Astrocyte (in vitro differentiated cells and primary cell): ENCODE measurements at places on chromosomes 2 and 18. TPM values are rescaled to one million over a fixed set of nuclear protein-coding genes. Genes with fewer than 3 reads are reported as not detected.

GRCh38 chr2:67393237-67393636, 3.9 kb upstream of the ETAA1 start:
- H3K36me3 ChIP-seq, result no peaks in the 10 kb centered on the region
- H3K4me1 ChIP-seq, result peaks cover 20% of the 10 kb centered on the region
- no peak for DNase-seq
- no peak overlapping the region for H3K27ac ChIP-seq

- no peaks in the 10 kb centered on the region for H3K27me3 ChIP-seq
- no peaks in the 10 kb centered on the region for H3K36me3 ChIP-seq
- H3K4me1 ChIP-seq, result no peaks in the 10 kb centered on the region
- no peak overlapping the region for H3K4me3 ChIP-seq
- DNase-seq, result peak; percentile 31
Observed at GRCh38 chr18:75005626-75006025, 203.3 kb downstream of the PTGR3 start.

- H3K36me3 ChIP-seq, result no peaks in the 10 kb centered on the region
- H3K27ac ChIP-seq, result no peak overlapping the region
- no peak overlapping the region for H3K4me3 ChIP-seq
- H3K27me3 ChIP-seq, result no peaks in the 10 kb centered on the region
Observed at GRCh38 chr2:990970-991369, 40.3 kb downstream of the SNTG2 start.

DNA sequence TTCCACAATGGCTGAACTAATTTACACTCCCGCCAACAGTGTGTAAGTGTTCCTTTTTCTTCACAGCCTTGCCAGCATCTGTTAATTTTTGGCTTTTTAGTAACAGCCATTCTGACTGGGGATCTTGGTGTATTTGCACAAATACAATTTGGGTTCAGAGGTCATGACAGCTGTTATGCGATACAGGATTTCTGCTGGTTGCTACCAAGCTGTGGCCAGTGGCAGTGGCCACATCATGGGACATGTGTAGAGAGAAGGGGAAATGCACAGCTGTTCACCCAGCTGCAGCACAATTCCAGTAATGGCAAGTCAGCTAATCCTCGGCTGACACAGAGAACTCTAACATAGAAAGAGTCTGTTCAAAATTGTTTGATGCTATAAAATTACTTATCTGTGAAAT, 21.0 kb upstream of the SELENOI start:
- no peak overlapping the region for H3K27ac ChIP-seq
- H3K4me1 ChIP-seq, result no peaks in the 10 kb centered on the region
- no peaks in the 10 kb centered on the region for H3K27me3 ChIP-seq

- H3K27me3 ChIP-seq, result no peaks in the 10 kb centered on the region
- H3K4me1 ChIP-seq, result no peaks in the 10 kb centered on the region
- DNase-seq, result no peak
- no peak overlapping the region for H3K27ac ChIP-seq
- H3K4me3 ChIP-seq, result no peak overlapping the region
Observed at GRCh38 chr18:50956116-50956515, 11.7 kb upstream of the ELAC1 start.

- H3K36me3 ChIP-seq, result no peaks in the 10 kb centered on the region
- no peak overlapping the region for H3K27ac ChIP-seq
- no peak overlapping the region for H3K4me3 ChIP-seq
- H3K4me1 ChIP-seq, result no peaks in the 10 kb centered on the region
Observed at GRCh38 chr18:28398471-28398870, 221.5 kb upstream of the CDH2 start.

- no peaks in the 10 kb centered on the region for H3K36me3 ChIP-seq
- H3K27me3 ChIP-seq, result no peaks in the 10 kb centered on the region
- DNase-seq, result no peak
- H3K27ac ChIP-seq, result no peak overlapping the region
Observed at GRCh38 chr18:78447211-78447610, 532.4 kb upstream of the SALL3 start.

DNA sequence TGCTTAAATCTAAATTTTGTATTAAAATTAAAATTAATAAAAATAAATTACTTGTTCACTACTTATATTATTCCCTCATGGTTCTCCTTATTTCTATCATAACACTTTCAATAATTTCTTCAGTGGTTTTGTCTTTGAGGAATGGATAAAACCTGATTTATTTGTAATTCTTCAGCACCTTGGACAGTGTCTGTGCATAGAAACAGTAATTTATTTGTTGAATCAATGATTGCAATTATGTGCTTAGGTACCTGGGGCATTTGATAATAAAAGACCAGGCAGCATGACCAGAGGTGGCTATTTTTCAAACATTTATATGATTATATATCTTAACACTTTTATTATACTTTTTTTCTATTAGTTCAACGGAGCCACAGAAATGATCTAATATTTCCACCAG, 1062.7 kb downstream of the DSC3 start:
- H3K27me3 ChIP-seq, result no peaks in the 10 kb centered on the region
- H3K27ac ChIP-seq, result no peak overlapping the region
- DNase-seq, result no peak
- no peaks in the 10 kb centered on the region for H3K36me3 ChIP-seq
- no peak overlapping the region for H3K4me3 ChIP-seq

DNA sequence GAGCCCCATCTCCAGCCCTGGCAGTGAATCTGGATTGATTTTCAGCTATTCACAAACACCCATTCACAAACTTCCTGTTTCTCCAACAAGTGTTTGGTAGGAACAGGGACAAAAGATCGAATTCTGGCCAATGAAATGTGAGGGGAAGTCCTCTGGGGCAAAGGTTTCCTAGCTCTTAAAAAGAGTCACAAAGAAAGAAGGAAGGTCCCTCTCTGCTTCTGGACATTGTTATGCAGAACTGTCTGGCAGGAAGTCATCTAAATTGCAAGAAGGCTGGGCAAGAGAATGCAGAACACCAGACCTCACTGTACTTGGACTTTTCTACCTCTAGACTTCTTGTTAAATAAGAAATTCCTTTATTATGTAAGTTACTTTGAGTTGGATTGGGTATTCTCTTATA, 137.3 kb downstream of the CCDC148 start:
- H3K27ac ChIP-seq, result no peak overlapping the region
- H3K4me1 ChIP-seq, result no peaks in the 10 kb centered on the region
- H3K27me3 ChIP-seq, result no peaks in the 10 kb centered on the region
- DNase-seq, result no peak

DNA sequence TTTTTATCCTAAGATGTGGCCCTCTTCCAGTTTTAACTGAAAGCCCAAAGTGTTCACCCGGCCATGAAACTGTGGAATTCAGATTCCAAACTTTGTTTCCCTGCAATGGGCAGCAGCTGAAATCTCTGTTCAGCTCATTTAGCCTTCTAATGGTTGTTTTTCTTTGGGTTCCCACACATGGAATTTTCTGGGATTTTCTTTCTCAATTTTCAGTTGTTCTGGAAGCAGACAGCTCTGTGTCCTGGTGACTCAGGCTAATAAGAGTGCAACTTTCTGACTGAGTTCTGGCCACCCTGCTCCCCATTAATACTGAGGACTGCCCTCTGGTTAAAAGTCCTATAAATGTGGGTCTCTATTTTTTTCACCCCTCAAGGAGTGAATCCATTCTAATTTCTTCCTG, 78.5 kb downstream of the PMS1 start:
- peaks cover 3% of the 10 kb centered on the region for H3K36me3 ChIP-seq
- H3K4me1 ChIP-seq, result no peaks in the 10 kb centered on the region
- no peak overlapping the region for H3K27ac ChIP-seq
- no peak overlapping the region for H3K4me3 ChIP-seq
- H3K27me3 ChIP-seq, result no peaks in the 10 kb centered on the region

DNA sequence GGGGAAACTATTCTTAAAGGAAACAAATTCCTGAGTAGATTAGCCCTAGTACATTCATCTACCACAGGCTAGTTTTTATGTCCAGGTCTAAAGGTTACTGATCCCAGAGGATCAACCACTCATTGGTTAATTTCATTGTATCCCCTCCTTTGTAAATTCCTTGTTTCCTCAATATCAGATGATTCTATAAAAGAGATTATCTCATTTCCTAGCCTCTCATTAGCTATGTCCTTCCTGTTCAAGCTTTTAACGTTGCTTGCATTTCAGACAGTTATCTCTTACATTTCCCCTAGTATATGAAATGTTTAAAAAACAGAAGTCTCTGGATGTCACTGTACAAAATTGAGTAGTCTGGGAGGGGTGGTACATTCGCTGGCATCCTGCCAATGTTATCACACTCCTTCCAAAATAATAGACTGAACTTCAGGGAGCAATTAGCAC, 24.2 kb upstream of the ARMC9 start:
- DNase-seq, result no peak
- H3K27ac ChIP-seq, result no peak overlapping the region
- peaks cover 20% of the 10 kb centered on the region for H3K36me3 ChIP-seq
- no peaks in the 10 kb centered on the region for H3K4me1 ChIP-seq
- H3K4me3 ChIP-seq, result no peak overlapping the region
- H3K27me3 ChIP-seq, result no peaks in the 10 kb centered on the region

DNA sequence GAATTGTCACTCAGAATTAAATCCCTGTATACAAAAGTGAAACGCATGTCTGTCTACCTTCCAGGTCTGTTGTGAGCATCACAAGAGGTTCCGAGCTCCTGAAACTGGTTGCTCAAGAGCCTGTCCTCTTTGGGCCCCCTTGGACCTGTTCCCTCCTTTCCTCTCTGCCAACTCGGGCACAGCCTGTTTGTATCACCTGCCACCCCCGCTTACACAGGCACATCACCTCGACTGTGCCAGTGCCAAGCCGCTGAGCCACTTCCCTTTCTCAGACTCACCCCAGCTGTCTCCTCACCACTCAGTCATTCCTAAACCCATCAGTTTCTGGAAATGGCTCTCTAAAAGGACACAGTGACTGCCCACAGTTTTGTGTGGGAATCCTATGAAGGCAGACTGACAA, 3.1 kb downstream of the EFR3B start:
- H3K4me1 ChIP-seq, result peaks cover 19% of the 10 kb centered on the region
- no peak overlapping the region for H3K4me3 ChIP-seq
- DNase-seq, result no peak

DNA sequence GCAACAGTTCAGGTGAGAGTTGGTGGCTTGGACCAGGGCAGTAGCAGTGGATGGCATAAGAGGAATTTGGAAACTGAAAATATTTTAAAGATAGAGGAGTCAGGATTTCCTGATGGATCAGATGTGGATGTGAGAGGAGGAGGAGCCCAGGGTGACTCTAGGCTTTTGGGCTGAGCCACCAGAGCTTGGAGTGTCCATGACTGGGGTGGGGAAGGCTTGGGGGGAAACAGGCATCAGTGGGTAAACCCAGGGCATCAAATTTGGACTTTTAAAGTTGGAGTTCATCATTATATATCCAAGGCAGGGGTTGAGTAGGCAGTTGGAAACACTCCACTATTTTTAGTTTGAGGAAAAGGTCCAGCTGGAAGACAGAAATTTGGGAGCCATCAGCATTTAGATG, 27.3 kb upstream of the ASB18 start:
- H3K36me3 ChIP-seq, result no peaks in the 10 kb centered on the region
- H3K4me1 ChIP-seq, result no peaks in the 10 kb centered on the region
- no peak overlapping the region for H3K27ac ChIP-seq
- no peak overlapping the region for H3K4me3 ChIP-seq
- H3K27me3 ChIP-seq, result no peaks in the 10 kb centered on the region

DNA sequence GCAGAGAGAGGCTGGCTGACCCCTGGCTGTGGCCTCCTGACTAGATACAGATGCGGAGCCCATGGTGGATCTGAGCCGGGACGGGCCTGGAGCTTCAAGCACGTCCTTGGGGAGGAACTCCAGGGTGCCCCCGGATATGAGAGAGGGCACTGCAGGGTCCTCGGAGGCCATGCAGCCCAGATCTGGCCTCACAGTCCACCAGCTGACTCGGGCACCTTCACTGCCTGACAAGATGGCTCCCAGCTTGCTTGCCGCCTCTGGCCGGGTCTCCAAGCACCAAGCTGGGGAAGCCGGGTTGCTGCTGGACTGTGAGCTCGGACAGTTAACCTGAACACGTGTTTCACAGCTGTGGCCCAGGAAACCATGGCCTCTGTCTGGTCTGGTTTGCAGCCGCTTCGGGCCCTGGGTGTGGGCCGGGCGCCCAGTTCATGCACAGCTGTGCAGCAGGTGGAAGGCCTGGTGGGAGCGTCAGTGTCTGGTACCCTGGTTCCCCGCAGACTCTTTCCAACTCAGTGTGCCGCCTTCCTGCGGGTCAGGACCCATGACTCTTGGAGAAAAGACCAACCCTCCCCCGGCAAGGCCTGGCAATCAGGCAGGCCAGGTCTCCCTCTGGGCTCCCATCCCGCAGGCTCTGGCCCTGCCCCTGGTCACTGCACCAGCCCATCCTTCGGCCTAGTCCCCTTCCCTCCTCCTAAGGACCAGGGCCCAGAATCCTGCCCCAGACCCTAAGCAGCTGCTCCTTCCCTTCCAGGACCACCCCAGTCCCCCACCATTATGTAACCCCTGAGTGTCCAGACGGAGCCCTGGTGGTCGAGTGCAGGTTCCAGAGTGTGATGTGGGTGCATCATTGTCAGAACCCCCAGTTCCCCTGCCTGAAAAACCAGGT, 74.6 kb upstream of the OTOS start:
- H3K27me3 ChIP-seq, result no peaks in the 10 kb centered on the region
- peaks cover 6% of the 10 kb centered on the region for H3K4me1 ChIP-seq
- no peak overlapping the region for H3K27ac ChIP-seq
- no peak overlapping the region for H3K4me3 ChIP-seq
- DNase-seq, result no peak
- H3K36me3 ChIP-seq, result no peaks in the 10 kb centered on the region

GRCh38 chr2:231057590-231057989, 923 bp downstream of the PSMD1 start:
- peak overlapping the region; percentile 95 for H3K4me3 ChIP-seq
- DNase-seq, result peak; percentile 27
- peaks cover 14% of the 10 kb centered on the region for H3K36me3 ChIP-seq
- H3K4me1 ChIP-seq, result peaks cover 17% of the 10 kb centered on the region
- H3K27me3 ChIP-seq, result no peaks in the 10 kb centered on the region

DNA sequence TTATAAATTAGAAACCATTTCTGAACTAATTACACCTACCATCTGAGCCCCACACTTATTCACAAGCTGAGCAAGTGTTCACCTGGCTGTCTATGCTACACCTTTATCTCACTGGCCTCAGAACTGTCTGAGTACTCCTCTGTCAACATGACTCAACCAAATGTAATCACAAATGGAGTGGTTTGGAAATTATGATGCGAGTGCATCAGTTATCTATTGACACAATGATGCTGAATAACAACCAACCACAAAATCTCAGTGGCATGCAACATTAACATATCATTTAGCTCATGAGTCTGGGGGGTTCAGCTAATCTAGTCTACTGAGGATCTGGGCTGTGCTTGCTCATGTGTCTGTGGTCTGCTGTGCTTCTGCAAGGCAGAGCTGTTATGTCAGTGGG, 184.2 kb upstream of the NXPH2 start:
- peak; percentile 24 for DNase-seq
- no peak overlapping the region for H3K4me3 ChIP-seq
- no peaks in the 10 kb centered on the region for H3K27me3 ChIP-seq

Gene MAL
- 0.41 TPM in 1 of 2 replicates, not detected in the other for total RNA-seq

Gene FAM124B
- not detected in 2 replicates for total RNA-seq

Gene CIDEA
- total RNA-seq, result 0.43 TPM in 1 of 2 replicates, not detected in the other

Gene NR4A2
- 1.2 and 1.3 TPM in 2 replicates for total RNA-seq

Gene LINC00305
- total RNA-seq, result not detected in 2 replicates

Gene SLC1A4
- 45.9 and 48.9 TPM in 2 replicates for total RNA-seq
